Effector memory CD8-positive, alpha-beta T cell (primary cell): ENCODE measurements at places on chromosomes 16 and 17.

DNA sequence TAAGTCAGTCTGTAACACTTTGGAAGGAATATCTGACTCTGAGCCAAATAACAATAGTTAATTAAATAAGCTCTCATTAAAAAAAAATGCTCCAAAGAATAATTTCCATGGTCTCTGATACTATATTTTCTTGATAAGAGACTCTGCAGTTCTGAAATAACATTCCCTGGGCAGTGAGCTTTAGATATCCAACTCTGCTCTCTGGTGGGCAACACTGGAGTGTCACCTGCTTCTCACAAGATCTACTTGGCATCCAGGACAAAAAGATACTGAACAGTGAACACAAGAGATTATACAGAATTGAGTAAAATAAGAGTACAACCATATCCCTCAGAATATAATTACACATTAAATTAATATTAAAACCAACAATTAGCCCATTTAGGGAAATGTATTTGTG, 13.7 kb downstream of the BLMH start:
- no peak overlapping the region for H3K4me3 ChIP-seq
- peaks cover 56% of the 10 kb centered on the region for H3K36me3 ChIP-seq
- DNase-seq, result no peak
- no peak overlapping the region for H3K27ac ChIP-seq
- no peaks in the 10 kb centered on the region for H3K27me3 ChIP-seq

DNA sequence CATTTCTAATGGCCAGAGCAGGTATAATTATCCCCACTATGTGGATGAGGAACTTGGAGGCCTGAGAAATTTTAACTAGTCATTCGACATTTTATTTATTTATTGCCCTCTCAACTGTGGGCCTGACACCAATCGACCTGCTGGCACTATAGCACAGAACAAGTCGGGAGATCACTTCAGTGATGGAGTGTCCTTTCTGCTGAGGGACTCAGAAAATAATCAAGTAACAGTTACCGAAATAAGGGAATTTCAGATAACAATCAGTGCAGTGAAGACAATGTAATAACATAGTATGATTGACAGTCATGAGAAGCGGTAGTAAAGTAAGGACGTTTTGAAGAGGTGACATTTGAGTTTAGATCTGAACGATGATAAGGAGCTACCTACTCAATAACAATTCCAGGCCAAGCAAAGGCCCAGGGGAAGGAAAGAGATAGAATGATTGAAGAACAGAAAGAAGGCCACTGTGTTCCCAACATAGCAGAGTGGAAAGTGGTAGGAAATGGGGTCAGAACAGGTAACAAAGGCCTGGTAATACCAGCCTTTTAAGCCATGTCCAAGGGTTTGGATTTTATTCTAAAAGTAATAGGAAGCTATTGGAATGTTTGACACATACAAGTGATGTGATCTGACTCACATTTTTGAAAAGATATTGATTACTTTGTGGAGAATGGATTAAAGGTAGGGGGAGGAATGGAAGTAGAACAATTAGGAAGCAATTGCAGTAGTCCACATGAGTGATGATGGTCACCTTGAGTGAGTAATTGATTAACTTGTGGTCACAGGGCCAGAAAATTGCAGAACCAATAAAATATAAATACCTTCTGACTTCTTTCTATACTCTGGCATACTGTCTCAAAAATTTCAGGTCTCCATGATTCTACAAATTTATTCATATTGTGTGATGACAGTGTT, 1.4 kb downstream of the STXBP4 start:
- H3K27me3 ChIP-seq, result no peaks in the 10 kb centered on the region
- no peak for DNase-seq
- no peaks in the 10 kb centered on the region for H3K36me3 ChIP-seq
- H3K27ac ChIP-seq, result no peak overlapping the region
- H3K4me1 ChIP-seq, result peaks cover 7% of the 10 kb centered on the region

GRCh38 chr16:74035816-74036215, 260.8 kb upstream of the PSMD7 start:
- no peak overlapping the region for H3K4me3 ChIP-seq
- H3K36me3 ChIP-seq, result no peaks in the 10 kb centered on the region
- no peak for DNase-seq
- no peak overlapping the region for H3K27ac ChIP-seq
- H3K27me3 ChIP-seq, result no peaks in the 10 kb centered on the region

- no peaks in the 10 kb centered on the region for H3K27me3 ChIP-seq
- H3K4me1 ChIP-seq, result peaks cover 31% of the 10 kb centered on the region
- DNase-seq, result no peak
- no peak overlapping the region for H3K4me3 ChIP-seq
Observed at GRCh38 chr16:3089717-3090592, 9.1 kb downstream of the ZSCAN10 start.

DNA sequence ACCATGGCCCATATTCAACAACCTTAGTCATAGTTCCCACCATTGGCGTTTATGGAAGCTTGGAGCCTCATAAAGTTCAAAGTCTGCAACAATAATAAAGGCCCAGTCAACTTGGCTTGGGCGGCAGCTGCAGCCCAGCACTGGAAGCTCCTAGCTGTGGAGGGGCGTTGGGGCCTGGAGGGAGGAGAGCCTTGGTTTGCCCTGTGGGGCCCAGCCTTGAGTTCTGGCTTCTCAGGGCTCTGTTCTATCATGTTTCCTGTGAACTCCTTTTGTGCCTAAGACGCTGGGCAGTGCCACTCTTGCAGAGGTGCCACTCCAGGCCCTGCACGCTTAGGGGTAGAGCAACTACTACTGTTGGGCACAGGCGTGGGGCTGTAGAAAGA, 927 bp upstream of the ENGASE start:
- H3K27ac ChIP-seq, result no peak overlapping the region
- peaks cover 10% of the 10 kb centered on the region for H3K4me1 ChIP-seq
- H3K27me3 ChIP-seq, result no peaks in the 10 kb centered on the region
- H3K4me3 ChIP-seq, result no peak overlapping the region
- DNase-seq, result no peak

GRCh38 chr17:34580685-34581445, 1.5 kb downstream of the TMEM132E start:
- H3K4me3 ChIP-seq, result peak overlapping the region; percentile 83
- DNase-seq, result no peak
- no peak overlapping the region for H3K27ac ChIP-seq
- H3K4me1 ChIP-seq, result peaks cover 16% of the 10 kb centered on the region
- H3K27me3 ChIP-seq, result peaks cover 75% of the 10 kb centered on the region

GRCh38 chr17:58336456-58337209, 8.0 kb upstream of the TSPOAP1 start:
- H3K4me3 ChIP-seq, result peak overlapping the region; percentile 100
- peak overlapping the region; percentile 98 for H3K27ac ChIP-seq
- peaks cover 80% of the 10 kb centered on the region for H3K4me1 ChIP-seq
- H3K27me3 ChIP-seq, result no peaks in the 10 kb centered on the region

- H3K4me3 ChIP-seq, result no peak overlapping the region
- no peak for DNase-seq
- peaks cover 8% of the 10 kb centered on the region for H3K4me1 ChIP-seq
- no peaks in the 10 kb centered on the region for H3K36me3 ChIP-seq
- no peak overlapping the region for H3K27ac ChIP-seq
- no peaks in the 10 kb centered on the region for H3K27me3 ChIP-seq
Observed at GRCh38 chr17:66474258-66474657, 171.8 kb downstream of the PRKCA start.

DNA sequence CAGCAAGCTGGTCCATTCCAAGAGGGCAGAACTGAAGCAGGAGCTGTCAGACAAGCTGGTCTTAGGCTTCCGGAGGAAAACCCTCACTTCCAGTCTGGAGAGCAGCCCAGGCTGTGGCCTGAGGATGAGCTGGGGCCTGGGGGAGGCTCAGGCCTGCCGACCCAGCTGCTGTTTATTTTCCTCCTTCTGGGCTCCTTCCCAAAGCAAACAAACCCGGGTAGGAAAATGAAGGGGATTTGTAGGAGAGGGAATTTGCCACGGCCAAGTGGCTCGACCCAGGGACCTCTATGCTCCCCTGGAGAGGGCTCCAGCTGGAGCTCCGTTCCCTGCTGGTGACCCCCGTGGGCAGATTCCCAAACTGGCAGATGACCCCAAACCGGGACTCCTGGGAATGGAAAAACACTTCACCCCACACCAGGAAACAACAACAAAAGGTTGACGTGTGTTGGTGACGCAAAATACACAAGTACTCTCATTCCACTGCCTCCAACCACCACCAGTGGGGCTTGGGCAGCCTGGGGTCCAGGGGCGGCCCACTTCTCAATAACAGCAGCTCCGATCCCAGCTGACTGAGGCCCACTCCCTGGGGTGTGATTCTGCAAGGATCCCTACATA, 8.8 kb downstream of the JUP start:
- peaks cover 27% of the 10 kb centered on the region for H3K27me3 ChIP-seq
- no peaks in the 10 kb centered on the region for H3K36me3 ChIP-seq
- no peaks in the 10 kb centered on the region for H3K4me1 ChIP-seq
- no peak for DNase-seq

- peaks cover 43% of the 10 kb centered on the region for H3K27me3 ChIP-seq
- peaks cover 13% of the 10 kb centered on the region for H3K4me1 ChIP-seq
- H3K27ac ChIP-seq, result no peak within 1 kb of the TSS
Observed at GRCh38 chr17:38674749-38675615, at the start of gene EPOP. TSS of gene EPOP (minus strand) at chr17:38674957. CDS start at chr17:38674495, 462 bp downstream.

GRCh38 chr16:78903843-78904242, 696.7 kb downstream of the MAF start:
- DNase-seq, result no peak
- no peak overlapping the region for H3K4me3 ChIP-seq
- no peaks in the 10 kb centered on the region for H3K36me3 ChIP-seq

- no peaks in the 10 kb centered on the region for H3K36me3 ChIP-seq
- H3K27me3 ChIP-seq, result peaks cover 27% of the 10 kb centered on the region
- no peak overlapping the region for H3K4me3 ChIP-seq
- DNase-seq, result no peak
- no peak overlapping the region for H3K27ac ChIP-seq
Observed at GRCh38 chr17:68954146-68954896, 871 bp downstream of the ABCA8 start.

GRCh38 chr17:28500712-28501379, 5.3 kb upstream of the FOXN1 start:
- H3K27me3 ChIP-seq, result peaks cover 17% of the 10 kb centered on the region
- H3K36me3 ChIP-seq, result no peaks in the 10 kb centered on the region
- no peak overlapping the region for H3K4me3 ChIP-seq

GRCh38 chr16:29765167-29766032, 12.7 kb upstream of the ZG16 start:
- no peaks in the 10 kb centered on the region for H3K36me3 ChIP-seq
- no peaks in the 10 kb centered on the region for H3K27me3 ChIP-seq
- H3K27ac ChIP-seq, result no peak overlapping the region
- no peaks in the 10 kb centered on the region for H3K4me1 ChIP-seq
- no peak for DNase-seq
- H3K4me3 ChIP-seq, result no peak overlapping the region

- H3K27me3 ChIP-seq, result peaks cover 12% of the 10 kb centered on the region
- H3K27ac ChIP-seq, result no peak overlapping the region
- H3K36me3 ChIP-seq, result no peaks in the 10 kb centered on the region
- no peaks in the 10 kb centered on the region for H3K4me1 ChIP-seq
Observed at GRCh38 chr17:18381953-18382245, 4.3 kb downstream of the EVPLL start.
